SW 1271 (cell line): ENCODE measurements at places on chromosomes 6 and 20.

- no peak for DNase-seq
Measured at GRCh38 chr6:36383606-36384005, 3.9 kb downstream of the ETV7 start.

DNA sequence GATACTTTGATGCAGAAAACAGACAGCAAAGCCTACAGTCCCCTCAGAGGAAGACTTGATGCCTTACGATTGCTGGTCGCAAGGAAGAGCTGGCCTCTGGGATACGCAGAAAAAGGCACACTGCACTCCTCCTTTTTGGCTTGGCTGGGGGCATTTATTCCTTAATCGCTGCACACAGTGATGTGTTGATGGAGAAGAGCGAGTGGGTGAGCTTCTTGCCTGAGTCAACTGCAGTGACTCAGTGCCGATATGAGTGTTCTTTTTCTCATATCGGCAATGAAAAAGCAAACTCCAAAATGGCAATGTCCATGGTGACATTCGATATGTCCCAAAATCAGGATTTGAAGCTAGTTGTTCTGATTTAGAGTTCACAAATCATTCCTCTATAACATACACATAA is 794.8 kb downstream of the HACE1 start:
- no peak for DNase-seq

GRCh38 chr6:107736713-107737396 is 87.3 kb downstream of the SCML4 start:
- DNase-seq: no peak

GRCh38 chr6:157302736-157303135 is 20.6 kb downstream of the TMEM242 start:
- DNase-seq: no peak

- no peak for DNase-seq
Measured at GRCh38 chr6:24330137-24330732, 27.6 kb downstream of the DCDC2 start.

DNA sequence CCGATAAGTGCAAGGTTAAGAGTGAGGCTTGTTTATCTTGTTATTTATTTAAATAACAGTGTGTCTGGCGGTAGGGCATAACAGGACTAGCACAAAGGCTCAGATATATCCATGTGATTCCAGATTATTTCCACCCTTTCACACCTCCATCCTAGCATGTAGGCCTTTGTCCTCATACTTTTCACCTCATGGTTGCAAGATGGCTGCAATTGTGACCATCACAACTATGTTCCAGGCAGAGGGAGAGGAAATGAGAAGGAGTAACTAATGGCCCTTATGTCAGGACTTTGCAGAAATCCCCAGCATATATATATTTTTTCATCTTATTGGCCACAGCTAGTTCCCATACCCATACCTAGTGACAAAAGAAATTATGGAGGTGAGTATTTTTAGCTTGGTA is 23.5 kb upstream of the RALY start:
- DNase-seq: no peak

GRCh38 chr20:38926934-38927616 is 858 bp downstream of the FAM83D start:
- no peak for DNase-seq

DNA sequence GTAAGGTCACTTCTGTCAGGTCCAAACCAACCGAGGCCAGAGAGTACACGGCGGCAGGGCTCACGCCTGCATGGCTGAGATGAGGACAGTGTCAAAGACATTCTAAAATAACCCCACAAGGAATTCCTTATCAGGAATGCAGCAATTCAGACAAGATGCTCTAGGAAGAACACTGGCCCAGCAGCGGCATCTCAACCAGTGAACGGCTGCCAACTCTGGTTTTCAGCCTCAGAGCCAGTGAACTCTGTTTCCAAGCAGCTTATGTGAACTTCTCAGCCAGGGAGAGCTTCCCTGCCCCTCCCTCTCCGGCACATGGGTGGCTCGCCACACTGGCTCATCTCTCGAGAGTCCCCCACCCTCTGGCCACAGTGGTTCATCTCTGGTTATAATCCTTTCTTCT is 36.9 kb downstream of the KCNQ2 start:
- DNase-seq: no peak
